ENCODE measurements at places on chromosomes 1 and 21.

- DNase-seq, result peak; percentile 26
These were observed 89.8 kb downstream of the KIF14 start for GRCh38 chr1:200530623-200531261.

- peak; percentile 39 for DNase-seq
These were observed at the start of gene HMCN1 for GRCh38 chr1:185733818-185734735. TSS of gene HMCN1 (plus strand) at chr1:185734391. CDS start at chr1:185734780, 389 bp downstream.

GRCh38 chr1:203492082-203492747 is 1.7 kb upstream of the OPTC start:
- no peak for DNase-seq

DNA sequence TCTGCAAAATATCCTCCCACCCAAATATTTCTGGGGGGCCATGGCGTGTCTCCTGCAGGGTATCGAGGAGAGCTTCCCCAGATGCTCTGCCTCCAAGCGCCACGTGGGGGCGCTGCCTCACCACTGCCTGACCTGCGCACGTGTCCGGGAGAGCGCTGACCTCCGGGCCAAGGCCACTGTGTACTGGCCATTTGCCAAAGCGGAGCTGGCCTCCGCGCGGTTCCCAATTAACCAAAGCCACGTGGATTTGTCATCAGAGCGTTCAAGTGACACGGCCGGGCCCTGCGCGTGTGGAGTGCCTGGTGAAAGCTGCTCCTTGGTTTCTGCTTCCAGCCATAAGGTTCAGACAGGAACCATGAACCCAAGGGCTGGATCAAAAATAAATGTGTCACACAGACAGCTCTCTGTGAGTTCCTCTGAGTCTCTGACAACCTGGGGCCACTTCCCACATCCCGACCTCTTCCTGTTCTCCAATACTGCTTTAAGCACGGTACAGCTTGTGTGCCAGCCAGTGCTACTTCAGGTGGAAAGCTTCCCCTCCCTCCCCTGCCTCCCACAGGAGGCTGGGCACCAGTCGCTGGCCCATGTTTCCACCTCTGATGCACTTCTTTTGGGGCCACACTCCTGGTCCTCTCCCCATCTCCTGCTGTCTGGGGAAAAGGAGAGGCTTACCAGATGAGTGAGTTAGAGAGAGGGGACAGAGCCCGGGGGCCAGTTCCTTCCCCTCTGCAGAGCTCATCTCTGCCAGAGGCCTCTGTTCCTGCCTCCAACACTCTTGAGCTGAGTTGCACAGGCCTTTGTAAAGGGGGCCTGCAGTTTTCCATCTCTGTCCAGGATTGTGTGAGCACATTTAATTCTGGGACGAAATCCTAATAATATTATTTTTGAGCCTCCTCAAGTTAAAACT is 26.1 kb downstream of the ZP4 start:
- peak; percentile 41 for DNase-seq

- no peak for DNase-seq
These were observed 15.5 kb upstream of the PPP1R15B start for GRCh38 chr1:204426971-204427701.

DNA sequence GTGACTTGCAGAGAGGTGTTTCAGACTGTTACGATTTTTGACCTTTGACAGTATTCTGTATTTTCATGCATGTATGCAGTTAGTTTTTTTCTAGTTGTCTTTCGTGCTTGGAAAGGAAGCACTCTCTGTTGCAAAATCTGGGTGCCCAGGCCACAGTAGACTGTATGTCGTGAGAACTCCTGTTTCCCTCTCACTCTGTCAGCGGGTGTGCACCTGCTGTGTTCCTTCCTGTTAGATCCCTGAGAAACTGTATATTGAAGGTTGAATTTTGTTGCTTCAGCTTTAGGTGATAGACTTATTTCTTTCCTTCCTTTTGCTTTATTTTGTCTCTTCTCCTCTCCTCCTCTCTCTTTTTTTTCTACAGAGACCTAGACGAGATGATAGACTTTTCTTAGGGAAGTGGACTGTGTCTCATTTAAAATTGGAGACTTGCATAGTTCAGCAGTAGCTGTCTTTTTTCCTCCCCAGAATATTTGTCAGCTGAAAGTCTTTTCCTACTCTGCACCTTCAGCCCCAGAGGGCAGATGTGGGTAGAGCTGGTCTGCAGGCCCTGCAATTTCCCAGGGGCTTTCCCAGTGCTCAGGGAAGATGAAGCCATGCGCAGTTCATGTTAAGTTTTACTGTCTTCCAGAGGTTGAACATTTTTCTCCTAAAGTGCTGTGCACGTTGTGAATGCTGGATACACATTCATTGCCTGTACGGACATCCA is 1.4 kb downstream of the TRAPPC10 start:
- DNase-seq, result peak; percentile 34

DNA sequence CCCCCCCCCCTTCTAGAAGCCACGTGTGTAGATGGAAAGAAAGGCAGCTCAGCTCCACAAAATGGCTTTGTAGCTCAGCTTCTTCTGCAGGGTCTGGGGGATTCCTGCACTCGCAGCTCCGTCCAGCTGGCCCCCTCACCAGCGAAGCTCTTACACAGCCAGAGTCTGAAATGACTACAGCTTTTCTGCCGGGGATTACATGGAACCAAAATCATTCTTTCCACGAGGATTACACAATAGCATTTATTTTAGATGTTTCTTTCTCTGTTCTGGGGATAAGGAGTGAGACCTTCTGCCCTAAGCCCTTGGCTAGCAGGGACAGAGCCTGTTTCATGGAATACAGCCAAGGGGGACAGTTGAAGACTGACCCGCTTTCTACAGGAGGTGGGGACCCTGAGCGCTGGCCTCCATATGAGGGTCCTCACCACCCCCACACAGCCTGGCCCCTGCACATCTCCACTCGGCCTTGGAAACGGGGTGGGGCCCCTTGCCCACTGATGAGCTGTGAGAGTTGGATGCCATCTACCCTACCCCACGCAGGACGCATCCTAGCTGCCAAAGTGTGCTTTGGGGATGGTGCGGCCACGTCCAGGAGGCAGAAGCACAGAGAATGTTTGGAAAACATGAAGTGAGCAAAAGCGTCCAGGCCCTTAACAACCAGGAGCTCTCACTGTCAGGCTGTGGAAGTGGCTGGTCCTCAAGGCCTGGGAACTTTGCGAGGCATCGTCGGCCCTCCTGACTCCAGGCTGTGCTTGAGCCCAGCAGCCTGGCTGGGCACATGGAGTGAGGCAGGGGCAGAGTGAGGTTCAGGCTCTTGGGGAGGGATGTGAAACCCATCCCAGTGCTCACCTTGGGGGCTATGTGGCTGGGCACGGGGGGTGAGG is 14.5 kb downstream of the ACTRT2 start:
- no peak for DNase-seq

DNA sequence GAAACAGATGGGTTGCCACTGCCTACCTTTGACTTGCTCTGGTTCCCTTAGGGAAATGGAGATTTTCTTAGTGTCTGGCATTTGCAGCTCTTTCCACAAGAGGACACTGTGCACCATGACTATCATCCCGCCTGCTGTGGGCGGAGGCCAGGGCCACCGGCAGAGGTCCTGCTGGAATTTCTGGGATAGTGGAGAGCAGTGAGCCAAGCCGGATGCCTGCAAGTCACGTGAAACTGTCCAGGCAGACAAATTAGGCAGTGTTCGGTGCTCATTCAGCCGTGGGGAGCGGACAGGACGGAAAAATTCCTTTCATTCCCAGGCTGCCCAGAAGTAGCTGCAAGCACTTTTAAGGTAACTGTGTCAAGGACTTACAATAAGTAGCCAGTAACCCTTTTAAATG is 43.4 kb downstream of the IGSF5 start:
- DNase-seq, result no peak

DNA sequence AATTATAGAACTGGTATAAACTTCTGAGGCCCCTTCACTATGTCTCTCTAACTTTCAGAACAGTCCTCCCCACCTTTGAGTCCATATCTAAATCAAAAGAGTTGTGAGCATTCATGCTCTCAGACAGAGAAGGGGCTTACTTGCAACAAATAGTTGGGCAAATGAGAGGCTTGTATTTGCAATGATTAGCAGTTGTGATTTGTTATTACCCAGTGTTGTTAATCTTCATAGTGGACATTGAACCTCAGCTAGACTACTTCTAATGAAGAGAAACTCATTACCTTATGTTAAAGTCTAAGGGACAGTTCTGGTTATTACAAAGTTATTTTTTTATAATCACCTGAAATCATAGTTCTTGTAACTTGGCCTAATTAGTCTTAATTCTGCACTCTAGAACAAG is 114.5 kb downstream of the RABGAP1L start:
- no peak for DNase-seq

GRCh38 chr1:232587141-232588008 is 42.6 kb downstream of the SIPA1L2 start:
- DNase-seq, result peak; percentile 42

GRCh38 chr1:156773607-156774006 is 6.3 kb downstream of the PRCC start:
- no peak for DNase-seq

DNA sequence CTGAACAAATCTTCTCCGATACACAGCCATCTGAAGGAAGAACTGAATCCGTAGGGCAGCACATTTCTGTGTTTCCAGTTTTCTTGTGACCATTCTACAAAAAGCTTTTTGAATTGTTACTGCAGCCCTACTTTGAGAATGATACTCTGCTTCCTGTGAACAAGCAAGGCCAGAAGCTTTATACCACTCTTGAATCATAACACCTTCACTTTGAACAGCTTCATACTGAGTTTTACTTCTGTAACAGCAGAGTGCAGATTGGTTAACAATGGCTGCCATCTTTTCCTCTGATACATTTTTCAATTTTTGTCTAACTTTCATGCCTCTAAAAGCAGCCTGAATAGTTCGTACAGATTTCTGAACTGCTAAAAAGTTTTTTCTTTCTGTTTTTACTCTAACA is 33.6 kb upstream of the F13B start:
- DNase-seq, result no peak

- no peak for DNase-seq
These were observed 1531.1 kb downstream of the MRPL39 start for GRCh38 chr21:24076179-24076578.

DNA sequence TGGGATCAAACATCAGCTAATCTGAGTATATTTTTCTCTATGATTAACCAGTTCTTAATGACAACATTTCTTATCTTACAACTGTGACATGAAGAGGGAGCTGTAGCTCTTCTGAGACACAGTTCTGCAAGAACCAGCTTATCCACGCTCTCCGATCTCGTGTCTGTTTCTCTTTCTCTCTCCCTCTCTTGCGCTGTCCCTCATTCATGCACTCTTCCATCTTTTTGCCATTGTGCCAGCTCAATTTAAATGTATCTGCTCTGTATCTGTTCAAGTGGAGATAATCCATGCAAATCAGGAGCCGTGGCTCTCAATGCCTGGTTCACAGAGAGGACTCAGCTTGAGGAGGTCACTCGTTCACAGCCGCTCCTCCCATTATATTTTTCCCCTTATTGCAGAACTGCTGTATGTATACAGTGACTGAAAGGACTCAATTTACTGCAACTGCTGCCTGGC is 494.7 kb upstream of the ADGRL2 start:
- DNase-seq, result no peak

DNA sequence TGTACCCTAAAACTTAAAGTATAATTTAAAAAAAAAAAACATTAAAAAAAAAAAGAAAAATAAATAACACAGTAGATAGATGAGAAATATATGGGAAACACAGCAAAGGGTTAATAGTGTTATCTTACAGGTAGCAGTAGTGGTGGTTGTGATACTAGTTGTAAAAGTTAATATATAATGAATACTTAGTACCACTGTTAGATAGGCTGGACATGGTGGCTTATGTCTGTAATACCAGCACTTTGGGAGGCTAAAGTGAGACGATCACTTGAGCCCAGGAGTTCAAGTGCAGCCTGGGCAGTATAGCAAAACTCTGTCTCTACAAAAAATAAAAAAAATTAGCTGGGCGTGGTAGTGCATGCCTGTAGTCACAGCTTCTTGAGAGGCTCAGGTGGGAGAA is 32.6 kb upstream of the CD46 start:
- no peak for DNase-seq

DNA sequence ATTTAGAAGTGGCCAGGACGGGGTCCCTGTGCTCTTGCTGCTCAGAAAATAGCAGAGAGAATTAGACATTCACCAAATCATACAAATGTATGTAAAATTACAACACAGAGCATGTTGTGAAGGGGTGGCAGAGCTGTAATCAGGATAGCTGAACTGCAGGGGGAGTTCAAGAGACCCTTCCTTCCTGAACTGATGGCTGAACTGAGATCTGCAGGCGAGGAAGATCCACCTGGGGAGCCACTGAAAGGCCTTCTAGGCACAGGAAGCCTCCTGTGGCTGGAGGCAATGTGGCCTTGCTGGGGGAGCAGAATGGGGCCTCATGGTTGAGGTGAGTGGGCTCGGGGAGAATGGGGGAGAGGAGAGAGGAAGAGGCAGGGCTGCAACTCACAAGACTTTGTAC is 216.5 kb downstream of the PRDM2 start:
- no peak for DNase-seq

- no peak for DNase-seq
These were observed 84.9 kb downstream of the ITPKB start for GRCh38 chr1:226654046-226654667.

GRCh38 chr1:217462159-217462558 is 168.7 kb downstream of the GPATCH2 start:
- no peak for DNase-seq

- no peak for DNase-seq
These were observed 33.4 kb upstream of the NTPCR start for GRCh38 chr1:232917053-232917452.

DNA sequence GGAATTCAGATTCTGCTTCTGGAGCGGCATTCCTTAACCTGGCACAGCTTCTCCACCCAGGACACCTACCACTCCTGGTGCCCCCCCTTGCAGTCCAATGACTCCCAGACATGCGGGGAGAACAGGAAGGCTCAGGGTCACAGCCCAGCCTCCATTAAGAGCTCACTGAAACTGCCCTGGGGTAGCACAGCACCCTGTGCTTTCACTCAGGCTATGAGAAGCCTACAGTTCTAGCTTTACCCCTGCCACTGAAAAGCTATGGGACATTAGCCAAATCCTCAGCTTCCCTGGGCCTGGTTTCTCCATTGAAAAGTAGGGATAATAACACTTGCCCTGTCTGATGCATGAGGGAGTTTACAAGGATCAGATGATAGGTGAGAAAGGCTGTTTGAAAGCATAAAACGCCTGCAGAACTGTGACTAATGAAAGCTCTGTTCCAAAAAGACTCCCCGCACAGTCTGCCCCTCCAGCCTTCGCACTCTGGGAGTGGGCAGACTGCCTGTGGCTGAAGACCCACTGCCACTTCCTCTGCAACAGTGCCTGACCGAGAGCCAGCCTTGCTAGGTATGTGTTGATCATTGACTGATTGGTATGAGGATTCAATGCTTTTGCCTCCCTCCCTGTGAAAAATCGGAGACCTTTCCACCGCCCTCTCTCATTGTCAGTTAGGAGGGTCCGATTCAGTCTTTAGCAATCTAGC is 2.7 kb upstream of the CLDN19 start:
- DNase-seq, result no peak

DNA sequence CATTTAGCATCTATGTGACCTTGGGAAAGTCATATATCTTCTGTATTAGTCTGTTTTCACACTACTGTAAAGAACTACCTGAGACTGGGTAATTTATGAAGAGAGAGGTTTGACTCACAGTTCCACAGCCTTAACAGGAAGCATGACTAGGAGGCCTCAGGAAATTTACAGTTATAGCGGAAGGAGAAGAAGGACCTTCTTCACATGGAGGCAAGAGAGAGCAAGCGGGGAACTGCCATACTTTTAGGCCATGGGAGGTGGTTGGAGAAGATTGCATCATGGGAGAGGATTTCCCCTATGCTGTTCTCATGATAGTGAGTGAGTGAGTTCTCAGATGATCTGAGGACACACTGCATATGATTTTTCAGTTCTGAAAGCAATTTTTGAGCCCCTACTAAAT is 87.9 kb downstream of the CLEC20A start:
- no peak for DNase-seq

Data from activated T-cell treated with anti-CD3 and anti-CD28 coated beads, Interleukin-2, amount 50 U/mL, for 48 hours (primary cell).